Activated CD4-positive, alpha-beta memory T cell treated with anti-CD3 and anti-CD28 coated beads, Interleukin-2, amount 10 ng/mL, durations not matched to agents 7 days and 5 days (primary cell): ENCODE measurements at places on chromosomes 2 and 18.

DNA sequence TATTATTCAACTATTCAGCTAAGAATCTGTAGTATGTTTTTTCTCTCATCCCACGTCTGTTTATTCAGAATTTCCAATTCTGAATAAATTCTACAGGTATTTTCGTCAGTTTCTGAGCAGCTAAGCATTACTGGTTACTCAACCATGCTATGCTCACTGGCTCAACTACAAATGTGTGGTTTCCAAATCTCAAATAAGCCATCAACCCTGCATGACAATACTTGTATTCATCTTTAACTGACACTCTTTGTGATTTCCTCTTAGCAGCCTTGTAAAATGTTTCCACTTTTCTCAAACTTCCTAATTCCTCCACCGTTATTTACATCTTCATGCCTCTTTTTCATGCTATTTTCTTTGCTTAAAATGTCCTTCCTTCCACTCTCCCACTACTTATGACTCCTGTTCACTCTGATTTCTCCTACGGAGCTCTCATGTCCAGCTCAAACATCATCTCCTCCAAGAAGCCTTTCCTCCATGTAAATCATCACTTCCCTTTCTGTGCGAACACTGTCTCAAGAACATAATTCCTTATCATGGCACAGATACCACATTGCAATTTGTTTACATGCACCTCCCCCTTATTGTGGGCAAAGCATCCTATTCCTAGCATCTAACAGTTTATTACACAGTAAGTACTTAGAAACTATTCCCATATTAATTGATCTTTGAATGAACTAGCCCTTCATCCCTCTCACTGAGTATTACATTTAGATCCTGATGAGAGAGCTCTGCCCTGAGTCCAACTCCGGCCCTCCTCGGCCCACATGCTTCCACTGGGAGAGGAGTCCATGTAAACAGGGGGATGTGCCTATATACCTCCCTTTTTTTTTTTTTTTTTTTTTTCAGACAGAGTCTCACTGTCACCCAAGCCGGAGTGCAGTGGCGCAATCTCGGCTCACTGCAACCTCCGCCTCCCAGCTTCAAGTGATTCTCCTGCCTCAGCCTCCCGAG, 10.5 kb downstream of the CCDC88A start:
- no peak for DNase-seq

DNA sequence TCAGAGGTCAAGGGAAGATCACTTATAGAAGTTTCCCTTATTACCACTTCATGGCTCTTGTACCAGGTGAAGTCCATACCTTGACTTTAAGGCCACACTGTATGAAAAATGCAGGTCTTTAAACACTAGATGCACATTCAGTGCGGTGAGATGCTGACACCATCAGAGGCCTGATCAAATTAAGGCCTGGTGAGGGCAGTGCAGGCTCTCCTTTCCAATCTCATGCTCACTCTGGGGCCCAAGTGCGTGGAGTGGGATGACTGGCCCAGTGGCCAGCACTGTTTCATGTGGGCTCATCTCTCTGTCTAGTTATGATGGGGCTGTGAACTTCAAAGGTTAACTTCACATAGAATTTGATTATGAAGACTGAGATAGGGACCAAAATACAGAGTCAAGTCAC, 281.1 kb downstream of the SLC4A3 start:
- DNase-seq = no peak

- DNase-seq = no peak
Measured at GRCh38 chr2:70344195-70344594, 42.3 kb upstream of the FAM136A start.

DNA sequence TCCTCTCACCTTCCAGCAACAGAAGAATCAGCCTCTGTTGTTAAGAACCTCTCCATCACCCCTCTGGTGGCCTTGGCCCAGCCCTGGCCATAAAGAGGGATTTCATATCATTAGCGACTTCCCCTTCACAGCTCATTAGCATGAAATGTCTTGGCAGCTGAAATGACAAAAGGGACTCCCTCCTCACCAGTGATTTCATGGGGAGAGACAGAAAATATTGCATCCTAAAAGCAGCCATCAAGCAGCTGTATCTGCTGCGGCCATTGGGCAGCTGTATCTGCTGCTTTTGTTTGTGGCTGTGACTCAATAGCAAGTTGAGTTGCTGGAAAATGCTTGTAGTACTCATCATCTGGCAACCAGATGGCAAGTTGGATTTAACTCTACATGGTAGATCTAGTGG, 105.9 kb upstream of the RMDN2 start:
- no peak for DNase-seq

- no peak for DNase-seq
Measured at GRCh38 chr2:128727914-128728313, 409.2 kb upstream of the HS6ST1 start.

GRCh38 chr18:32549248-32550110, 78.8 kb upstream of the GAREM1 start:
- peak; percentile 33 for DNase-seq

DNA sequence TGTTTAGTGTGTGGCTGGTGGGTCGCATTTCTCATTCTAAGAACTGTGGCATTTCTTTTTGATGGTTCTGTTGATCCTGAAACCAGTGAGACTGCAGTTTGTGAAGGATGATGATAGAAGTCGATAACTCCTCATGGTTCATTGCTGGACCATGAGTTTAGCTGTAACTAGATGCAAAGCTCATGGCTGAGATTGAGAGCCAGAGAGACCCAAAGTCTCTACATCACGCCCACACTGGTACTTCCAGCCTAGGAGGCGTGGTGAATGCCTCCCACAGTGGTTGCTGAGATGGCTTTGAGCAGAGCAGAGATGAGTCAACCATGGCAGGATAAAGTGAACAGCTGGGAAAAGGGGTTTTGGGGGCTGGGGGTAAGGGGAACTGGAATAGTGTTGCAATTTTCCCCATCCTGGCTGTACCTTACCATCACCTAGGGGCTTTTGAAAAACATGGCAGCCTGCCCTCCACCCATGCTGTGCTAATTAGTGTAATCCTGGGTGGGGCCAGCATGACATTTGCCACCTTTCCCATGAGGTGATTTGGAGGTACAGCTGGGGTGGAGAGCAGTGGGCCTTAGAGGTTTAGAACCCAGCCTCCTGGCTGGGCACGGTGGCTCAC, 24.1 kb downstream of the INPP4A start:
- peak; percentile 68 for DNase-seq

DNA sequence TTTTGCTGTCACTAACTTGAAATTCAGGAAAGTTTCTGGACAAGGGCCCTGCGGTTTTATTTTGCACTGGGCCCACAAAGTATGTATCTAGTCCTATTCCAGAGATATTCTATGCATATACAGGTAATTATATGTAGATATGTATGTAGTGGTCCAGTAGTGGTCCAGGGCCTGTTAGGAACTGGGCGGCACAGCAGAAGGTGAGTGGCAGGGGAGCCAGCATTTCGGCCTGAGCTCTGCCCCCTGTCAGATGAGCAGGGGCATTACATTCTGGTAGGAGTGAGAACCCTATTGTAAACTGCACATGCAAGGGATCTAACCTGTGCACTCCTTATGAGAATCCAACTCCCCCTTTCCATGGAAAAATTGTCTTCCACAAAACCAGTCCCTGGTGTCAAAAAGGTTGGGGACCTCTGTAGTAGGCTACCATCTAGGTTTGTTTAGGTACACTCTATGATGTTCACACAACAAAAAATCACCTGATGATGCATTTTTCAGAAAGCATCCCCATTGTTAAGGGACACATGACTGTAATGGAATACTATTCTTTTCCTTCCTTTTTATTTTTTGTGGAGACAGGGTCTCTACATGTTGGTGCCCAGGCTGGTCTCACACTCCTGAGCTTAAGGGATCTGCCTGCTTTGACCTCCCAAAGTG, 2.8 kb upstream of the PPP4R3B start:
- peak; percentile 26 for DNase-seq

DNA sequence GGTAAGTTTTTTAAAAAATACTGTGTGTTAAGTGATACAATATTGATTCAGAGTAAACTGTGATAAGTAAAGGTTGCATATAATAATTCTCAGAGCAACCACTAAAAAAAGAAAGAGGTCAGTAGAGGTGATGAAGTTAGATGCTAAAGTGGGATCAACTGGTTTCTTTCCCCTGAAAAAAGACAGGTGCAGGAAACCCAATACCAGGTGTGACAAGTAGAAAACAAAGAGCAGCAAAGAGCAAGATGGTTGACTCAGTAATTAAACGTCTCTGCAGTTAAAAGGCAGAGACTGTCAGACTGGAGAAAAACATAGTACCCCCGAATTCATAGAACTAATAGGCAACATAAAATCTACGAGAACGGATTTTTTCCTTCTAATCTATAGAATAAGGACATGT, 128.3 kb downstream of the ATP9B start:
- DNase-seq = no peak

DNA sequence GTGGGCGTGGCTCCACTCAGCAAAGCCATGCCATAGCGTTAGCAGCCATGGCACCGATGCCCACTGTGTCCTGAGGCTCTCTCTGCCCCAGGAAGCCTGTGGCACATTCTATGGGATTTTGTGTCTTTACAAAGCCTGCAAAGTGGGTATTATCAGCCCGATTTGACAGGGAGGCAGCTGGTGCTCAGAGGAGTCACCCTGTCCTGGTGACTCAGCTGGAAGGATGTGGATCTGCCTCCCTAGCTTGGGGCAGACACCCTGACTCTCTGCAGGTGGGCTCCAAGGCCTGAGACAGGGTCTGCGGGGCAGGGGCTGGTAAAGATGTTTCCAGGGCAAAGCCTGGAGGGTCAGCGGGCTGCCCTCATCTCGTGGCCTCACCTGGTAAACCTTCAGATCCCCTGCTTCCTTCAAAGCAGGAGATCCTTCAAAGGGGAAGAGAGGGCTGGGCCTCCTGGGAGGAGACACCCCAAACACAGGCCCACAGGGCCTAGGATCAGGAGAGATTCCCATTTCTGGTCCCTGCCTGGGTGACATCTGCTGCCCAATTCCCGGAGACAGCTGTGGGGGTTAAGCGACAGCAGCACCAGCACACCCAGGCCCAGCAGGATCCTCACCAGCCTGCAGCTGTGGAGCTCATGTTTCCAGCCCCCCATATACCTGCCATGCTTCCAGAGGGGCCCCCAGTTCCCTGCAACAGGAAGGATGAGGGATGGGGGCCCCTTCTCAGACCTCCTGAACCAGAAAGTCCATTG, 3.0 kb upstream of the ASB1 start:
- DNase-seq = no peak

DNA sequence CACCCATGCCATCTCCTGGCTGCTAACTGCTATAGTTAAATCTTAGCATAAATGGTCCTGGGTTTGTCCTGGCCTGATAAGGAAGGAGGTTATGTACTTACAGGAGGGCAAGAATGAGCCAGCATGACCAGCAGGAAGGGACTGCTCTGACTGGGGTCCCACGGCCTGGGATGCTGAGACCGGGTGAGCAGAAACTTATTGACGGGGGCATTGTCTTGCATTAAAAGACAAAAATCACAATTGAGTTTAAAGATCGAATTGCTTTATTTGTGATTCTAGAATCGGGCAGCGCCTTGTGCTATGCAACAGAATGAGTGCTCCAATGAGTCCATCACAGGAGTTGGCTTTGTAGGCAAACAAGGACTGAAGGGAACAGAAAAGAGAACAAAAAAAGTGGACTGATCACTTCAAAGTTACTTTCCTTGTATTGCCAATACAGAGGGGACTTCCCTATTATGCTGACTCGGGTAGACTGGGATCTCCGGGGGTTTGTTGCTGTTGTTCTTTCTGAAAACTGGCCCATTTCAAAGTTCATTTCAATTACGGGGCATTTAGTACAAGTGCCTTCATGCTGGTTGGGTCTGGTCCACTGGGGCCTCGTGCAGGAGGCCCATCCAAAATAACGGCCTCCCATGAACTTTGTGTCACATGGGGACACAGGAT, 87.1 kb upstream of the SLC66A3 start:
- no peak for DNase-seq

DNA sequence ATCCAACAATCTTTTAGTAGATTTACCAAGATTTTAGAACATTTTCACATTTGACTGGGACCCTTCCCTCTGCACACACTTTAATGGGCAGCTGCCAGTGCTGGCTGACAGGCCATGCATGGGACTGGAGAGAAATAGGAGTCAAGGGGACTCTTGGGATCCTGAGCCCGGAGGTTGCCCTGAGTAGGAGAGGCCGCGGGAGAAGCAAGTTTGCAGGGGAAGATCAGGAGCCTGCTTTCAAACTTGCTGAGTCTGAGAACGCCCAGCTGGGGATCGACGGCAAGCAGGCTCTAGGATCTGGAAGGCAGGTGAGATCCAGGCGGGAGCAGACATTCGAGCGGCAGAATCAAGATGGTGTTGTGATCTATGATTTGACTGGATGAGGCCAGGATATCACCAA, 186.1 kb downstream of the HDAC4 start:
- DNase-seq = no peak

GRCh38 chr2:205483095-205483494, 199.2 kb upstream of the NRP2 start:
- no peak for DNase-seq

DNA sequence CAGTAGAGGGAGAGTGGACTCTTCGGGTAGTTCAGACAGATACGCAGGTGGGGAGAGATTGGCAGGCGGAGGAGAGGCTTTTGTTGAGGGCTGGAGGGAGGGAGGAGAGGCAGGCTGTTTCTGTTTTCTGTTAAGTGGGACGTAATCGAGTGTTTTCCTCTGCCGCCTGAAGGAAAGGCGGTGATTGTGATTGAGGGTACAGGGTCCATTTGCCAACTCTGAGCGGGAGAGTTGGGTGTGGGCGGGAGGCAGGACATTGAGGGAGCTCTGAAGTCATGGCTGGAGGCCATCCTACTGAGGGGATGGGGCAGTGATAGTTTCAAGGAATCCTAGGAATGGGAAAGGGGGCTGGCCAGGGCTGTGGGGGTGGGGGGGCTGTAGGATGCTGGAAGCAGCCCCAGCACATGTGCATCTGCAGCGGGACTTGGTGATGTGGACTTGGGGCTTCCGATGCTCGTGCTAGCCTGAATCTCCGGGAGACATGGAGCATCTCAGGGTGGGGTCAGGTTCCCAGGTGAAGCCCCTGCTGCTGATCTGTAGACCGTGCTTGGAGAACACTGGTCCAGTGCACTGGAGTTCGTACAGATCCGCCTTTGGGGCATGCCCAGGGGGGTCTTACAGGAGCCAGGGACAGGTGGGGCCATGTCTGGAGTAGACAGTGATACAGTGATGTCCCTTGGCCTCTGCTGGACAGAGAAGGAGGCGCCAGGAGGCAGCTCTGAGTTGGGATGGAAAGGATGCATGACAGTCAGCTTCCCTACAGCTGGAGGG, 167.5 kb downstream of the AGAP1 start:
- DNase-seq = no peak

- DNase-seq = no peak
Measured at GRCh38 chr18:68148863-68149262, 566.0 kb downstream of the TMX3 start.

- no peak for DNase-seq
Measured at GRCh38 chr2:191864628-191865374, 17.9 kb upstream of the CAVIN2 start.

DNA sequence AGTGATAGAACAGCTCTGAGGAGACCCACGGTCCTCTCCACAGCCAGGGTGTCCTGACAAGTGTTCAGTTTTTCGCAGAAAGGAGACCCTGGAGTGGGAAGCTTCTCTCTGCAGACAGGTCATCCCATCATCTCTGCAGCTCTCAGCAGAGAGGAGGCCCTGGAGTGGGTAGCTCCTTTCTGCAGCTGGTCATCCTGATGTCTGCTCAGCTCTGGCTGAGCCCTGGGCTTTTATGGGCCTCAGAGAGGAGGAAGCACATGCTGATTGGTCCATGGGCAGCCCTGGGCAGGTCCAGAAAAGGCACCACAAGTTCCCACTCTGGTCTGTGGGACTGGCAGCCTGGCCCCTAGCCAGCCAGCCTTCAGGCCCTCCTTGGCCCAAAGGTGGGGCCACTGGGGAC, 72.3 kb upstream of the ST3GAL5 start:
- DNase-seq = no peak
